ENCODE measurements at places on chromosomes 4 and X.
A peak's percentile ranks its signal among the peaks of the same experiment; 100 is the strongest.

DNA sequence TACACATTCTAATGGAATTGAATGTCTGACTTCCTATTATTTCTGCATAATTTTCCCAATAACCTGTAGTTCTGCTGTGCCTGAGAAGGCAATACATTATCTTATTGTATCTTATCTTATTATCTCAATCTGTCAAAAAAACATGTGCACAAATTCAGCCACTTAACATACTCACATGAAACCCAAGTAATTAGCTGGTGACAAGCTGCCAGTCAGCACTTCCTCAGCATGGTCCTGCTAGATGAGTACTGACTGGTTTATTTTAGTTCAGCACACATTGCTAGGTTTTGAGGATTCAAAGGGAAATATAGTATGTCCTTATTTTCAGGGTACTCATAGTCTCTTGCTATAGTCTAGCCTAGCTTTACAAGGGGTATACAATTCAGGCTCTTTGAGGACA is 17.9 kb upstream of the FGG start:
- H3K27ac ChIP-seq: no peak overlapping the region
- peaks cover 10% of the 10 kb centered on the region for H3K4me1 ChIP-seq
- no peaks in the 10 kb centered on the region for H3K36me3 ChIP-seq
- peaks cover 44% of the 10 kb centered on the region for H3K27me3 ChIP-seq
- no peak overlapping the region for H3K4me3 ChIP-seq

- H3K4me3 ChIP-seq: no peak overlapping the region
- no peaks in the 10 kb centered on the region for H3K36me3 ChIP-seq
- H3K27ac ChIP-seq: no peak overlapping the region
- H3K27me3 ChIP-seq: no peaks in the 10 kb centered on the region
- no peaks in the 10 kb centered on the region for H3K4me1 ChIP-seq
Observed at GRCh38 chr4:97507587-97508245, 635.6 kb downstream of the STPG2 start.

- H3K27ac ChIP-seq: peak overlapping the region; percentile 71
- H3K36me3 ChIP-seq: no peaks in the 10 kb centered on the region
- H3K4me1 ChIP-seq: peaks cover 18% of the 10 kb centered on the region
- no peak overlapping the region for H3K4me3 ChIP-seq
- DNase-seq: peak; percentile 22
Observed at GRCh38 chrX:7131621-7132020, 15.9 kb upstream of the STS start.

DNA sequence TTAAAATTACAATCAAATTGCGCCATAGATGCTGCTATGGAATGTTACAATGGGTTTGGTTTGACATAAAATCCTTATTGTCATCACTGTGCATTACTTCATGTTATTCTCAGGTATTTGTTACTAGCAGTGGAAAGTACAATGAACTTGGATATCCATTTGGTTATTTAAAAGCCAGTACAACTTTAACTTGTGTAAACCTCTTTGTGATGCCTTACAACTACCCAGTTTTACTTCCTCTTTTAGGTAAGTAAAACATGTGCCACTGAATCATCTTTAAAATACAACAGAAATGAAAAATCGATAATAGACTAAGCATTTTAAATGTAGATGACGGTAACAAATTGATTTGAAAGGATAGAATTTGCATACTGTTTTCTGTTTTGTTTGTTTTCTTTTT is 35.6 kb downstream of the INTS6L start:
- no peaks in the 10 kb centered on the region for H3K27me3 ChIP-seq
- H3K4me1 ChIP-seq: no peaks in the 10 kb centered on the region
- no peak overlapping the region for H3K4me3 ChIP-seq
- H3K27ac ChIP-seq: no peak overlapping the region
- H3K36me3 ChIP-seq: no peaks in the 10 kb centered on the region

DNA sequence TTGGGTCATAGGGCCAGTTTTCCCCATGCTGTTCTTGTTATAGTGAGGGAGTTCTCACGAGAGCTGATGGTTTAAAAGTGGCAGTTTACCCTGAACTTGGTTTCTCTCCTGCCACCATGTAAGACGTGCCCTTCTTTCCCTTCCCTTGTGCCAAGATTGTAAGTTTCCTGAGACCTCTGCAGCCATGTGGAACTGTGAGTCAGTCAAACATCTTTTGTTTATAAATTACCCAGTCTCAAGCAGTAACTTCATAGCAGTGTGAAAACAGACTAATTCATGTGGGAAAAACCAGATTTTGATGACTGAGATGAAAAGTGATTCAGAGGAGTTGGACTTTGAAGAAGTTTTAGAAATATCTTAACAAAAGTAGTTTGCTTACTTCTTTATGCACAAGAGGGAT is 101.4 kb downstream of the ARHGAP10 start:
- no peak overlapping the region for H3K4me3 ChIP-seq
- H3K4me1 ChIP-seq: peaks cover 41% of the 10 kb centered on the region
- H3K36me3 ChIP-seq: no peaks in the 10 kb centered on the region
- no peaks in the 10 kb centered on the region for H3K27me3 ChIP-seq

GRCh38 chrX:39648548-39649254 is 449.1 kb downstream of the BCOR start:
- no peak overlapping the region for H3K4me3 ChIP-seq
- DNase-seq: no peak
- no peaks in the 10 kb centered on the region for H3K36me3 ChIP-seq
- no peaks in the 10 kb centered on the region for H3K4me1 ChIP-seq
- H3K27me3 ChIP-seq: no peaks in the 10 kb centered on the region

- H3K4me1 ChIP-seq: no peaks in the 10 kb centered on the region
- DNase-seq: no peak
- no peak overlapping the region for H3K4me3 ChIP-seq
- no peaks in the 10 kb centered on the region for H3K36me3 ChIP-seq
Observed at GRCh38 chr4:153169776-153170175, 34.5 kb upstream of the TRIM2 start.

DNA sequence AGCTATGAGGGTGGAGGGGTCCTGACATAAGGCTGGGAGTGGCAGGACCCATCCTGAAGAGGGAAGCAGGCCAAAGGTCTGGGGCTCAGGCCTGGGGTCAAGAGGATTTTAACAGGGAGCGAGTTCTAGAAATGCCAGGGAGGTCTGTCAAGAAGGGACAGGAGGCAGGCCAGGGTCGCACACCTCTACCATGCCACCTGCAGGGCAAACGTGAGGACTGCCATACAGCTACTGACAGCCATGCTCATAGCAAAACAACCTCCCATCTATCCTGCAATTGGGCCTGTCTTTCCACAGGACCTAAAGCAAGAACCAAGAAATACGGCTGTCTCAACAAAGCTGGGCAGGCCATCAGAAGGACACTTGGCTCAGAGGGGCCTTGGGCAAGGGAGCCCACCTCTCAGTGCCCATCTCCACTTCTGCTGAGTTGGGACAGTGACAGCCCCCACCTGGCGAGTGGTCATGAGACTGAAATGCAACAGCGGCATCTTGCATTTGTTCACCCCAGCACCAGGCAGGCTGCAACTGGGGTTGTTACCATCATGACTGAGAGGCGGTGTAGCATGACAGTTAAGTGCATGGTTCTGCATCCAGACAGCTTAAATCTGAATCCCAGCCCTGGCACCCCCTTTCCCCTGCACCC is 92.7 kb downstream of the WFS1 start:
- H3K27me3 ChIP-seq: no peaks in the 10 kb centered on the region
- H3K4me3 ChIP-seq: no peak overlapping the region
- DNase-seq: no peak
- no peaks in the 10 kb centered on the region for H3K4me1 ChIP-seq
- H3K36me3 ChIP-seq: no peaks in the 10 kb centered on the region
- no peak overlapping the region for H3K27ac ChIP-seq

- H3K4me1 ChIP-seq: peaks cover 4% of the 10 kb centered on the region
- H3K36me3 ChIP-seq: no peaks in the 10 kb centered on the region
- no peak for DNase-seq
- H3K27ac ChIP-seq: no peak overlapping the region
- no peaks in the 10 kb centered on the region for H3K27me3 ChIP-seq
Observed at GRCh38 chrX:69021141-69021960, 143.9 kb downstream of the PJA1 start.

- no peaks in the 10 kb centered on the region for H3K36me3 ChIP-seq
- no peak for DNase-seq
- H3K4me3 ChIP-seq: peak overlapping the region; percentile 15
- no peak overlapping the region for H3K27ac ChIP-seq
- H3K4me1 ChIP-seq: peaks cover 26% of the 10 kb centered on the region
- H3K27me3 ChIP-seq: peaks cover 76% of the 10 kb centered on the region
Observed at GRCh38 chr4:5888222-5889001, 4.5 kb downstream of the CRMP1 start.

DNA sequence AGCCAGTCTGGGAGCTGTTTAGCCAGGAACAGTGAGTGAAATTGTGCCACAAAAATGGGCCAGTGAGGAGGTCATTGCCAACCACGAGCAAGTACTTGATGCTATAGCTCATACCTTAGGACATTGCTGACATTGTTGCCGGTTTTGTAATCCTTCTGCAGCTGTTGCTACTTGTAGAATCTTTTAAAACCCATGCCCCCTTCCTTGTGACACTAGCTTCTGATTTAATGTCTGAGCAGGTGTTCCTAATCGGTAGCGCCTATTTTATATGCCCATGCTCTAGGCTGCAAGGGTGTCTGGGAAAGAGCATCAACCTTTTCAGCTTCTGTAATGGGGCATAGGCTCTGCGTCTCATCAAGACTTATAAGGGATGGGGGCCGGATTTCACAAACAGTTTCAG is 2.6 kb downstream of the POLA1 start:
- no peaks in the 10 kb centered on the region for H3K27me3 ChIP-seq
- H3K4me1 ChIP-seq: no peaks in the 10 kb centered on the region
- H3K4me3 ChIP-seq: no peak overlapping the region
- no peak overlapping the region for H3K27ac ChIP-seq
- H3K36me3 ChIP-seq: no peaks in the 10 kb centered on the region
- no peak for DNase-seq

DNA sequence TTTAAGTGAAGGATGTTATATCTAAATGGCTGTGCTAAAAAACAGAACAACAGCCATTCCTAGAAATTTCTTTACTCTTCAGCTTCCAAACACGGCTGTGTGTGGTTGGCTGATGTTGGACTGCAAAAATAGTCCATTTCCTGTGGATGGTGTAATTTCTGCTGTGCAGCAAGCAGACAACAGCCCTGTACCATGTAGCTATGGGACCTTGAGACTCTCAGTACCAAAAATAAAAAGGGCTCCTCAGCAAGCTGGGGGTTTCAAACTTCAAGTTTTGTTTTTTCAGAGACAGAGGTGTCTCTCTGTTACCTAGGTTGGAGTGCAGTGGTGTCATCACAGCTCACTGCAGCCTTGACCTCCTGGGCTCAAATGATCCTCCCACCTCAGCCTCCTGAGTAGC is 18.1 kb downstream of the CD40LG start:
- H3K4me1 ChIP-seq: no peaks in the 10 kb centered on the region
- no peak for DNase-seq
- H3K27ac ChIP-seq: no peak overlapping the region
- no peaks in the 10 kb centered on the region for H3K36me3 ChIP-seq
- no peaks in the 10 kb centered on the region for H3K27me3 ChIP-seq
- no peak overlapping the region for H3K4me3 ChIP-seq

DNA sequence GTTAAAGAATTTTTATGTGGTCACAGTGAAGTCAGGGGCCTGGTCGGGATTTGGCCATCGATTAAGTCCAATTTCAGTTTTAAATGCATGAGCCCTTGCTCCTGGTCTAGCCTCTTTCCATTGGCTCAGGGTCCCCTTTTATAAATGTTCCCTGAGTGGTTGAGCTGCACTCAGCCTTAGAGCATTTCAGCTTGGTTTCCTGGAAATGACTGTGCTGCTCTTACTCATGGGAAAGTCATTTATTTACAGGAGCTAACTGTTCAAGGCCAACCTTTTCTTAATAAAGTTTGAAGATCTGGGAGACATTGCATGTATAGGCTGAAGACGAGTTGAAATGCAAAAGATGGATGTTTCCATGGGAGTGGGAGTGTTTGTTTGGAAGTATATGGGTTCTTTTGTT is 98.8 kb upstream of the CLNK start:
- DNase-seq: no peak
- H3K4me3 ChIP-seq: no peak overlapping the region
- H3K36me3 ChIP-seq: no peaks in the 10 kb centered on the region
- no peak overlapping the region for H3K27ac ChIP-seq
- no peaks in the 10 kb centered on the region for H3K27me3 ChIP-seq

- no peaks in the 10 kb centered on the region for H3K27me3 ChIP-seq
- DNase-seq: no peak
- peaks cover 11% of the 10 kb centered on the region for H3K4me1 ChIP-seq
- H3K27ac ChIP-seq: no peak overlapping the region
- H3K4me3 ChIP-seq: no peak overlapping the region
- no peaks in the 10 kb centered on the region for H3K36me3 ChIP-seq
Observed at GRCh38 chr4:184441461-184442313, 32.7 kb downstream of the IRF2 start.

GRCh38 chrX:107666931-107667330 is 38.6 kb downstream of the PRPS1 start:
- H3K27me3 ChIP-seq: no peaks in the 10 kb centered on the region
- no peaks in the 10 kb centered on the region for H3K4me1 ChIP-seq
- H3K36me3 ChIP-seq: no peaks in the 10 kb centered on the region
- no peak overlapping the region for H3K27ac ChIP-seq

- DNase-seq: no peak
- H3K4me1 ChIP-seq: no peaks in the 10 kb centered on the region
- no peaks in the 10 kb centered on the region for H3K27me3 ChIP-seq
Observed at GRCh38 chrX:41406201-41406600, 40.9 kb upstream of the NYX start.

- H3K4me1 ChIP-seq: no peaks in the 10 kb centered on the region
- no peak overlapping the region for H3K4me3 ChIP-seq
- H3K27ac ChIP-seq: no peak overlapping the region
- no peak for DNase-seq
- no peaks in the 10 kb centered on the region for H3K36me3 ChIP-seq
- H3K27me3 ChIP-seq: no peaks in the 10 kb centered on the region
Observed at GRCh38 chr4:89204624-89205023, 93.3 kb downstream of the TIGD2 start.

DNA sequence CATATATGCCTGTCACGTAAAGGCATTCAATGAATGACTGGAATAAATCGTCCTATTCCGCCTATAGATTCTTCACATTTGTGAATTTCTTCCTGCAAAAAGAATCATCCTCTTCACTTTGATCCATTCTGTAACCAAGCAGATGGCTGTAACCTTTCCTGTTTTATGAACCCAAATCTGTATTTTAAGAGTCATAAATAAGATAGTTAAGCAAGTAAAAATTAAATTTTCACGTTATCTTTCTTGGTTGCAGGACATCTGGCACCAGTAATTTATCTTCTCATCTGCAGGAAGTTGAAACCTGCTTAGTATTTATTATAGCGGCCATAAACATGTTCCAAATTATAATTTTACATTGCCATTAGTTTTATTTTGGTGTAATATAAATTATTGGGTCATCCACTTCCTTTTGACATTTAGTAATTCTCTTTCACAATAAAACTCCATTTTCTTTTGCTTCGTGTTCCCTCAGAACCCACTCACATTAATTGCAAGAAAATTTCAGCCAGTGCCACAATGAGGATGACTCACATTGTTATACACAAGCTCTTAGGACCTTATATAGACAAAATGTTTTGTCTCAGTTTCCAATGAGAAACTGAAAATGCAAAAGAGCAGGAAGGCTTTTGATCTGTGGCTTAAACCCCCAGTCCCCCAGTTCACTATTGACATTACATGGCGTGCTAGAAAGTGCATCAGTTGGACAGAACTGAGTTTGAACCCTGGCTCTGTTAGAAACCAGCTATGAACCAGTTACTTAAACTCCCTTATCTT is 51.1 kb downstream of the TMEM156 start:
- no peaks in the 10 kb centered on the region for H3K4me1 ChIP-seq
- H3K36me3 ChIP-seq: no peaks in the 10 kb centered on the region
- no peak for DNase-seq
- H3K4me3 ChIP-seq: no peak overlapping the region

- no peaks in the 10 kb centered on the region for H3K27me3 ChIP-seq
- H3K36me3 ChIP-seq: no peaks in the 10 kb centered on the region
- no peak overlapping the region for H3K27ac ChIP-seq
- DNase-seq: no peak
- peaks cover 25% of the 10 kb centered on the region for H3K4me1 ChIP-seq
Observed at GRCh38 chr4:128308986-128309385, 21.4 kb upstream of the PGRMC2 start.

All from transverse colon (tissue), 4 donors.